ENCODE measurements at places on chromosomes 6 and 20.
A peak's percentile ranks its signal among the peaks of the same experiment; 100 is the strongest.

DNA sequence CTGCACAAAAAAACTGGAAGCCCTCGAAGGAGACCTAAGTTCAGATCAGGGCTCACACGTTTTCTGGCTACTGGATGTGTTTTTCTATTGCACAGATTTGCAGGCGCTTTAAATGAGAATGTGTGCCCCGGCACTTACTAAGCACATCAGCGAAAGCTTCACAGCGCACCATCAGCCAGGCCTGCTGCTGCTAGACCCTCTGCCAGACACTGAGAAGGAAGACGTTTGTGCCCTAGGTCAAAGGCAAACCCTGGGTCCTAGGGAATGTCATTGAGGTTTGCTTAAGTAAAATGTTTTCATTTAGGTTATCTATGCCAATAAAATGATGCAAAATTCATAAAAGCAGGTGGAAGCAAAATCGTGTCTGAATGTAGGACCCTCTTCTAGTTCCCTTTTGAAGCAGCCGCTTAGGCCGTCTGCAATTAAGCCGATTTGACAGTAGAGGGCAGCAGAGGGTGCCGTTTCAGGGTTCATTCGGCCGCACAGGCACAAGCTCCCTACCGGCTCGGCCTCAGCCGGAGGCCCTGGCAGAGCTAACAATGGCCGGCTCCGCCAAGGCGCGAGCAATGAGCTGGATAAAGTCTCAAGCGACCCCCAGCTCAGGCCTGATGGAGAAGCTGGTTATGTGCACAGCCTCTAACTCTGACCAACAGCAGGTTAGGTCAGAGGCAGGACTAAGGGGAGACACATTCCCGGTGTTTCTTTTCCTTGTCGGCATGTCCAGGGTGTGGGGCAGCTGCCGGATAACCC, 107.2 kb upstream of the FOXA2 start:
- DNase-seq: no peak

- DNase-seq: no peak
Observed at GRCh38 chr20:35547329-35547728, 5.5 kb downstream of the ERGIC3 start.

GRCh38 chr20:42688576-42688975, 501.1 kb downstream of the PTPRT start:
- no peak for DNase-seq

GRCh38 chr6:6882592-6882991, 225.2 kb upstream of the RREB1 start:
- no peak for DNase-seq

DNA sequence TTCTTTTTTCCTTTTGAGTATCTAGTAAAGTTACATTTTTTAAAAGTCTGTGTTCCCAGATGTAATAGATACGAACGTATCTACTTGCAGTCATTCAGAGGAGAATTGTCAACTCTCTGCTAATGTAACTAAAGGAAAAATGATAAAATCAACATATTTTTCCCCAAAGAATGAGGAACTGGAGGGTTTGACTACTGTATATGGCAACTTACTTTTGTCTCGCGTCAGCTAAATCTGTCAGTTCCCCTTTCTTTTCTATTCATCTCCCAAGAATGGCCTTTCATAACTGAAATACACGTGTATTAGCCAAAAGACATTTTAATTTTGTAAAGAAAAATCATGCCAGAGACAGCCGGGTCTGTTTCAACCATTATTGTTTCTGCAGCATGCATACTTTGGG, 5.4 kb downstream of the EYA2 start:
- no peak for DNase-seq

DNA sequence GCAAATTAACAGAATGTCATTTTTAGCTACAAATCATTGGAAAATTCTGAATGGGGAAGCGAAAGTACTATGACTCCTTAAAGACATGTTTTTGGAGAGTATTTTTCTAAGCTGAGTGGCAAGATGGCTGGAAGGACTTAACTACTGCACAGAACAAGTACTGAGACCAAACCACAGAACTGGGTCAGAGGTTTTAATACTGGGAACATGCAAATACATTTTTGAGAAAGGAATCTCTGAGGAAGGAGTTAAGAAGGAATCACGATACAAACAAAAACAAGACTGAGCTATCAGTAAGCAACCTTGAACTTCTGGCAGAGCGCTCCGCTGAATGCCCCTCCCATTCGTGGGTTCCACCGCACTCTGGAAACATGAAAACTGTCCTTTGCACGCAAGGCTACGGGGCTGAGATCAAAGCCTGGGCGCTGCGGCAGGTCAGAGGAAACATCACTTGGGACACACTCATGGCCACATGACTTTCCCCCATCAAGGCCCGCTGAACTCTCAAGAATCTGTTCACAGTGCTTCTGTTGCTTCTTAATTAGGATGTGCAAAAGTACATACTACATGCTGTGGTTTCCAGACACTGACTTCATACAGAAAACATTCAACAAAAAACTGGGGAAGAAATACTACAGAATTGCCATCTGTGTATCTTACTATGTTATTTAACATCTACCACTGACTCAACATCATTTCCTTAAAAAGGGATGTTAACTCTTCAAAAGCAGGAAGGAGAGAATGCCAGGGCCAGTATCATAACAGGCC, 27.8 kb downstream of the SLC23A2 start:
- DNase-seq: peak; percentile 62

- no peak for DNase-seq
Observed at GRCh38 chr6:160929831-160930230, 61.7 kb upstream of the MAP3K4 start.

DNA sequence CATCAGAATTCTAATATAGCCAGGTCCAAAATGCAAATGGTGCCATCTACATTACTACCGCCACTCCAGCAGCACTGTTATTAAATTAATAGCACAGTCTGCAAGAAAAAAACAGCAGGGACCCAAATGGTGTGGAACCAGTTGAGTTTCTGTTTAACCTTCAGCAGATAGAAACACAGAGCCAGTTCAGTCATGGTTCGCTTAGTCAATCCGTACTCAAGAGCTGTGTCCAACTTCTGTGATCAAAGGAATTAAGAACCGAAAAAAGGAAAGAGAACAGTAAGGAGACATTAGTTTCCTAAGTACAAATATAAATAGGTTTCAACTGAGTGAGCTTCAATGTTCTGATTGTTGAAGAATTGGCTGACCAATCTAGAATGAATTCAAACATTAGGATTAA, 107.7 kb downstream of the TRDN start:
- no peak for DNase-seq

- DNase-seq: no peak
Observed at GRCh38 chr6:162671580-162672165, 55.9 kb downstream of the PRKN start.
